DMS79 (cell line): ENCODE measurements at places on chromosomes 13 and 19.
A peak's percentile ranks its signal among the peaks of the same experiment; 100 is the strongest.

DNA sequence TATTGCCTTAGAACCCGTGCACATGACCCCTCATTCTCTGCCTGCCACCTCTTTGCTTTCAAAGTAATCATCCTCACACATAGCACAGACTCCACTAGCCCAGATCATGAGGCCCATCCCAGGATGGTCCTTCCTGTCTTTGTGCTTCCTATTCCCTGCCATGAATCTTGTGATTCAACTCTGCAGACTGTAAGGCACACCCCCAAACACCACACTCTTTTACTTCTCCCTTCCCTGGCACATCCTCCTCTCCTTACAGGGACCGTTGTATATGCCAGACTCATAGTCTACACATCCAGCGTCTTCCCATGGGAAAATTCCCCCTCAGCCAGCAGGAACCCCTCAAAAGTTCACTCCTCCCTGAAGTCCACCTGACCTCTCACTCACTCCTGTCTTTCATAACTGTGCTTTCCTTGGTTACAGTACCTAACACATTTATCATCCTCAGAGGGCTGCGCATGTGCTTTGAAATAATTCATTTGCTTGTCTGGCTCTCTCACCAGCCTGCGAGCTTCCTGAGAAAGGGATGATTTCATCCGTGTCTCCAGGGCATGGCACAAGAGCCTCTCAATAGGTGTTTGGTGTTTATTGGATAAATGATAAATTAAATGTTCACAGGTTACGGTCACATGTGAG, 26.8 kb upstream of the LRCH1 start:
- DNase-seq: peak; percentile 50

DNA sequence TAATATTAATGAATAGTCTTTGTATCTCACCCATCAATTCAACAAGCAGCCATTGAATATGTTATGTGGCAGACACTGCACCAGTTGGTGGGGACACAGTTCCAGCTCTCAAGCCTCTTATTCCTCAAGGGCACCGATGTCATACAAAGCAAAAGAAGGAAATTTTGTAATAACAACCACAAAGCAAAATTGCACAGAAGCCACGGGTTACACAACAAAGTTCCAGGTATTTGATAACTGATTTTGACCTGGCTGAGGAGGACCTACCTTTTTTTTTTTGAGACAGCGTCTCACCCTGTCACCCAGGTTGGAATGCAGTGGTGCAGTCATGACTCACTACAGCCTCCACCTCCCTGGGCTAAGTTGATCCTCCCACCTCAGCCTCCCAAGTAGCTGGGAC, 266.7 kb downstream of the FOXO1 start:
- DNase-seq: no peak

DNA sequence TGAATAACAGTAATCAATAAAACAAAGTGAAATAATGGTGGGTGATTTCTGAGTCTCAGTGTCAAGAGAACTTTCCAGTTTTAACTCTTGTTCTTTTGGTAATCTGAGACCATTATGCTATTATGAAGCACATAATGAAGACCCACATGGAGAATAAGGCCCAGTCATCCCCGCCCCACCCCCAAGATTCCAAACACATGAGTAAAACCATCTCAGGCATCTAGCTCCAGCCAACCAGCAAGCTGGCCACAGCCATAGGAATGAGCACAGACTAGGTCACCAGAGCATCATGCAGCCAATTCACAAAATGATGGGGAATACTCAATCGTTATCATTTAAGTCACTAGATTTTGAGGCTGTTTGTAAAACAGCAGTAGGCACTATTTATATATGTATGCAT, 1769.0 kb upstream of the PCDH20 start:
- DNase-seq: no peak

DNA sequence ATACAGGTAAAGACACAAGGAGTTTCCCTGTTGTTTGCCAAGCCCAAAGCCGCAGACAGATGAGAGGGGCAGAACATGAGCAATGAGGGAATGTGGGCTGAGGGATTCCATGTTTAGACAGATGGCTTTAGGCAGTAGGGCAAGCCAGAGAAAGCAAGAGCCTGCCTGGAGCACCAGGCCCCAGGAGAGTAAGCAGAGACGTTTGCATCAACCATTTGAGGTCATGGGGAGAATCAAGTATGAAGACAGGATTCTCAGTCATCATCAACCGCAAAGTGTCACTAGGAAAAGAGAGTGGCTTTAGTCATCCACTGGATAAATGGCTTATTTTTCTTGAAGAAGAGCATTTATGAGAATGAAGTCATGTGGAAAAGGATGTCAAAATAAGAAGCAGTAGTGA, 184.7 kb downstream of the COG6 start:
- no peak for DNase-seq

DNA sequence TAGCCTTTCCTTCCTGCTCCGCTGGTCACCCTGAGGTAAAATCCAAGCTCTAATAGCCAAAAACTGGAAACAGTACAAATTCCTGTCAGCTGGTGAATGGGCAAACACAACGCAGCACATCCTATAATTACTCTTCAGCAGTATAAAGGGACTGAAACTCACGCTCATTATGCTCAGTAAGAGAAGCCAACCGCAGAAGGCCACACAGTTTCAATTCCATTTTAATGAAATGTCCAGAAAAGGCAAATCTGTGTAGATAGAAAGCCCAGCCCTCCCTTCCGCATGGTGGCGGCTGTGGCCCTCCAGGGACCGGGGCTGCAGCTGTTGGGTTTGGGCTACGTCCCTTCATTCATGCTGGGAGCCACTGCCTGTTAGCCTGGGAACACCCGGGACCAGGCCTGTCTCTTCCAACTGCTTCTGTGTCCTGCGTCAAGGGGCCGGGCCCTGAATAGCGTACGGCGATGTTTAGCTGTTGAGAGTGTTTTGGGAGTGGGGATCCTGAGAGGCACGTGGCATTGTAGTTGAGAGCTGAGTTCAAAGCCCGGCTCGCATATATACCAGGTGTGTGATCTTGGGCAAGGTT, 23.5 kb downstream of the NKPD1 start:
- DNase-seq: no peak

DNA sequence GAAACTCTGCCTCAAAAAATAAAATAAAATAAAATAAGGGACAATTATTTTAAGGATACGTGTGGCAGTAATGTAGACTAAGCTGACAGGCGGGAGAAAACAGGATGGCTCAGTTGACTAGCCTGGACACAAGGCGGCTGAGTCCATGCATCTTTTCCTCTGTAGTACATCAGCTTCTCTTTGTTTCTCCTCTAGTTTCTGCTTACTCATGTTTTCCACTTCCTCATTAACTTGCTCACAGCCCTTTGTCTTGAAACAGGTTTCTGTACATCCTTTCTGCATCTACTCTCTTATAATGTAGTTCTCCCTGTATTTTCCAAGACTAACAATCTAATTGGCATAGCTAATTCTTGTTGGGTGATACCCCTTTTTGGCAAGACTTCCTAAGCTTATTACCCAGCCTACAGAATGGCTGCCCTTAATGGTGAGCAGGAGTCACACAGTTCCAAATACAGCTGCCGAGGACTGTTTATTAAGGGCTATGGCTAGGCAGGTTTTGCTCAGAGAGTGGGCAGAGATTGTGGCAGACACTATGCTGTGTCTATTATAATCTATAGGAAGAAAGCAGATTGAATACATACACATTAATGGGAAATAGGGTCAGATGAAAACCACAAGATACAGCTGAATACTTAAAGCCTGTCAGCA, 58.7 kb upstream of the KLF5 start:
- no peak for DNase-seq

- no peak for DNase-seq
Observed at GRCh38 chr13:45102136-45102507, 18.2 kb upstream of the GTF2F2 start.

GRCh38 chr13:41675306-41675705, 218.0 kb downstream of the RGCC start:
- no peak for DNase-seq

DNA sequence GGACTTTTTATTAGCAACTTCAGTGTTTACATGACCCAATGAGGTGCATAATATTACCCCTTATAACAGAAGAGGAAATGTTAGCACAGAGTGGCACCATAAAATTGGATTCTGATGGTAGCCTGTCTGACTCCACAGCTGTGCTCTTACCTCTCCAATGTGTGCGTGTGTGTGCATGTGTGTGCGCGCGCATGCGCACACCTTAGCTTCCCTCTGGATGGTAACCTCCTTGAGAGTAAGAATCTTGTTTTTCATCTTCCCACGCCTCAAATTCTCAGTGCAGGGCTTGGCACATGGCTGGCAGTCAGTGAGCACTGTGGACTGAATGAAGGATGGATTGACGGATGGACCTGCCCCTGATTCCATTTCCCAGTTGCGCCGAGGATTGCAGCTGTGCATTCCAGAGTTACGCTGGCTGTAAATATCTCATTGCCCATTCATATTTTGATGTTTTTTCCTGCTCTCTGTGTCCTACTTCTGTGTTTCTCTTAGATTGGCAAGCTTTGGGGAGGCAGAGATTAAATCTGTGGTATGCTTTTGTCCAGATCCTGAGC, 99.2 kb upstream of the WASF3 start:
- no peak for DNase-seq

DNA sequence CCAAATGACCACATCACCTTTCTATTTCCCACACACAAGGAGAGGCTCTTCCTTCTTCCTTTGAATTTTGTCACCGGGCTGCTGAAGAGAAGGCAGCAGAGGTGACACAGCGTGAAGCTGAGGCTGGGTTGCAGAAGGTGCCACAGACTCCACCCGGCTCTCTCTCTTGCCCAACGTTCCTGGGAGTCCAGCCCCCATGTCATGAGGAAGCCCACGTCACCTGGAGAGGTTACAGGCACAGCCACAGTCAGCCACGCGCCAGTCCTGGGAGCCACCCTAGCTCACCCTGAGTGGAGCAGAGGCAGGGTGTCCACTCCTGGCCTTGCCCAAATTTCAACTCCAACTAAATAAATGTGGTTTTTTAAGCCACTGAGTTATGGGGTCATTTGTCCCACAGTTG, 4.8 kb upstream of the TMEM255B start:
- DNase-seq: no peak
